ENCODE measurements at places on chromosomes 1 and 21.

GRCh38 chr1:184836934-184837895 is 82.6 kb upstream of the EDEM3 start:
- DNase-seq = no peak

GRCh38 chr1:24803220-24803619 is 58.0 kb downstream of the CLIC4 start:
- no peak for DNase-seq

- DNase-seq = no peak
Measured at GRCh38 chr1:160086456-160086892, 5.1 kb downstream of the KCNJ9 start.

- no peak for DNase-seq
Measured at GRCh38 chr1:110420874-110421793, 13.6 kb upstream of the LAMTOR5 start.

GRCh38 chr21:38914528-38915293 is 109.0 kb downstream of the ETS2 start:
- no peak for DNase-seq

- DNase-seq = no peak
Measured at GRCh38 chr21:31339721-31340120, 4.3 kb downstream of the TIAM1 start.

- no peak for DNase-seq
Measured at GRCh38 chr1:87295445-87296110, 33.1 kb upstream of the LMO4 start.

- no peak for DNase-seq
Measured at GRCh38 chr1:68198752-68199151, 33.6 kb downstream of the WLS start.

GRCh38 chr1:233543338-233544255 is 70.3 kb upstream of the KCNK1 start:
- DNase-seq = no peak

GRCh38 chr1:11923069-11923826 is 3.0 kb downstream of the KIAA2013 start:
- no peak for DNase-seq

GRCh38 chr21:46100020-46100419 is 2.1 kb downstream of the COL6A2 start:
- DNase-seq = no peak

DNA sequence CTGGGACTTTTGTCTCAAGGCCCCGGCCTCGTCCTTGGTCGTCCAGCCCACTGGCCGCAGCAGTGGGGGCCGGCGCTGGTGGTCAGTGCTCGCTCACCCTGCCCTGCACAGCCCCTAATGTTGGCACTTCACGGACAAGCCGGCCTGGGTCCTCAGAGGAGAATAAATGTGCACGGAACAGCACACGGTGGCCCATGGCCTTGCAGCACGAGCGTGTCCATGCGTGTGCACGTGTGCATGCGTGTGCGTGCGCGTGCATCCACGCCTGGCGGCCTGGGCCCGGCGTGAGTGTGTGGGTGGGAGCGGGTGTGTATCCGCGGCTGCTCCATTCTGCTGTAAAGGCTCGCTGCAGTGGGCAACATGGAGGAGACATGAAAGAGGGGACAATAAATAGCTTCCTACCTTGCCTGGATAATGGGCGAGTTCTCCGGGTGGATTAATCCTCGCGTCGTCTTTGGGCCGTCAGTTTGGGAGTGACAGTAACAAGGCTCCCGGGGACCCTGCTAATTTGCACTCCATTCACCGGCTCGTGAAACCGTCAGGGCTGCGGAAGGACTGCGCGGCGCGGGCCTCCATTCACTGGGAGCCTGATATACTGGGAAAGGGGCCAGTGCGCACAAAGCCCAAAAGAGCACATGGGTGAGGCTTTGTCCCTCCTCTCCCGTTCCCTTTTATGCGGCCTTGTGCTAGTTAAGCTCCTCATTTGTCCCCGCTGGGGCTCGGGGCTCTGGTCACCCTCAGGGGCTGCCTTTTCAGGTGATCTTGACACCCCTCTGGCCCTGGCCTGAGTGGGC is 142.8 kb downstream of the PRDM16 start:
- DNase-seq = no peak

- no peak for DNase-seq
Measured at GRCh38 chr1:192518700-192519099, 56.9 kb upstream of the RGS1 start.

DNA sequence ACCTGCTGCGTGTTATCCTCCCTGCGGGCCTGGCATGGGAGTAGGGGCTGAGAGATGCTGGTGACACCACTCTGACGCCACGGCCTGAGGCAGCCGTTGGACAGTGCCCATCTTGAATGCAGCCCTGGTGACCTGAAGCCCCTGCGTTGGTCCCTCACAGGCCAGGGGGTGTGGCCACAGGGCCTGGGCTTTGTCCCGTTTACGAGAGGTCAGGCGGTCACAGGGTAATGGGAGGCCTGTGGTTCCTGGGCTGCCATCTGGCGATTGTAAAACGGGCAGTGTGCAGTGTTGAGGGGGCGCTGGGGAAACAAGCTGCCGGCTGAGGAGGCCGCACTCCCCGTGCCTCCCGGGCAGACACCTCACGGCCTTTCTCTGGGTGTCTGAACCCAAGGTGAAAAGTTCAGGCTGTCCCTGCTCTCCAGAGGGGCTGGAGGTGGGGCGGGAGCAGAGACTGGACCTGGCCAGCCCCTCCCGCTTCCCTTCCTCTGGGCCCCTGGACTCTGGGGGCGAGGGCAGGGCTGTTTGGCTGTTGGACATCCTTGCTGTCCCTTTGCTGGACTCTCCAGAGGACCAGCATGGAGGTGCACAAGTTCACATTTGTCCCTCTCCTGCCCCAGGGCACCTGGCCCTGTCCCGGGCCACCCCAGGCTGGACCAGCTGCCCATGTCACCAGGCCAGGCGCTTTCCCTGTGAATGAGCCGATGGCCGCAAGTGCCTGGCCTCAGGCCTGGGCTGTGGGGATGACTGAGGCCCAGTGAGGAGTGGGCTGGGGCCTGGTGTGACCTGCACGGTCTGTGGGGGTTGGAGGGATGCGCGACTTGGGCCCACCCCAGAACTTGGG is 42.4 kb downstream of the SKI start:
- no peak for DNase-seq

GRCh38 chr1:201065686-201066085 is 42.2 kb upstream of the KIF21B start:
- DNase-seq = no peak

DNA sequence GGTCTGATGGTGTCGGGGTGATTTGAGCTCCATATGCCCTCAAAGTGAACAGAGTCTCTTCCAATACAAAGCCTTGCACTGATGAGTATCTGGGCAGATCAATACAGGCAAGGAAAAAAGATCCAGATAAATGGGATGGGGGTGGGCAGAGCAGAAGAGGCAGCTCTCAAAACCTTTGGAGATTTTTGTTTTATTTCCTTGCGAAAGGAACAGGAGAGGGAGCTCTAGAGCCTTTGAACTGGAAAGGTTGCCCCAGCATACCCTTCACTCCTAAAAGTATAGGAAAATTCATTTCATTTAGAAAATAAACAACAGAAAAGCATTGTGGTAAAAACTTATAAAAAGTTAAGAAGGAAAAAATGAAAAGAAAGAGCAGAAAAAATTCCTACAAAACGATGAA is 31.4 kb upstream of the OLIG2 start:
- no peak for DNase-seq

DNA sequence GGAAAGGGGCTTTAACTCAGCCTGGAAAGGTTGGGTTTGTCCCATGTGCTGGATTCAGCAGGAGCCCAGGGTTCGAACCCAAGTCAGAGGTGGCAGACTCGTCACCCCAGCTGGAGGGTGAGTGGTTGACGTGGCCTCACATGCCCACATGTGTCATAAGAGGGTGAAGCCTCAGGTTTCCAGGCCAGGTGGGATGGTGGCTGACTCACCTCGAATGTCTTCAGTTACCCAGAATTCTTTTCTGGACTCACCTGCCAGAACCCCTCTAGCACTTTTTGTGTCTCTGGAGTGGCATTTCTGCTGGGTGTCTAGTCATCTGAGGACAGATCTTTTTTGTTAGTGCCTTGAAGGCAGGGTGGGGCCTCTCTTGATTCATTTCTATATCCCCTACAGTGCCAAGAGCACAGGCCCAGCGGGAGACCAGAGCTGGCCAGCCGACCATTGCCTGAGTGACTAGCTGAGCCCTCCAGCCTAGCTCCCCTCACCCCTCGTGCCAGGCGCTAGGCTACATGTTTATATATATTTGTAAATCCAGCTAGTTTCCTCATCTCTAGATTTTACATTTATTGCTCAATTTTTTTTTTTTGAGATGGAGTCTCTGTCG is 28.1 kb downstream of the IL6R start:
- no peak for DNase-seq

DNA sequence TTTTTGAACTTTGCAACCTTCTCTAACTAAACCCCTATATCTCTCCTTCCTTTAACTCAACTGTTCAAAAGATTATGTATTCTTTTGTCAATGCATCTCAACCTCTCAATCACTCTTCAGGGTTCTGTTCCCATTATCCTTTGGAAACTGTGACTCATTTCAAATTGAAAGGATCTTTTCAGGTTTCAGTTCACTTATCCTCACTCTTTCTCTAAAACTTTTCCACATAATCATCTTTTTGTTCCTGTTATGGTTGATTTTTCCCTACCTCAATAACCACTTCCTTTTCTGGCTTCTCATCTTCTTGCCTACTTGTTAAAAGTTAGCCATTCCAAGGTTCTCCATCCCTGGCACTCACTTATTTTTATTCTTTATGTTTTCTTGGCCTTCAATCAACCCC is 56.2 kb upstream of the NUF2 start:
- DNase-seq = no peak

All from heart right ventricle (tissue), 16 donors.